ENCODE measurements at places on chromosomes 4 and X.

- DNase-seq: no peak
Observed at GRCh38 chr4:7634661-7635251, 200.0 kb upstream of the PSAPL1 start.

DNA sequence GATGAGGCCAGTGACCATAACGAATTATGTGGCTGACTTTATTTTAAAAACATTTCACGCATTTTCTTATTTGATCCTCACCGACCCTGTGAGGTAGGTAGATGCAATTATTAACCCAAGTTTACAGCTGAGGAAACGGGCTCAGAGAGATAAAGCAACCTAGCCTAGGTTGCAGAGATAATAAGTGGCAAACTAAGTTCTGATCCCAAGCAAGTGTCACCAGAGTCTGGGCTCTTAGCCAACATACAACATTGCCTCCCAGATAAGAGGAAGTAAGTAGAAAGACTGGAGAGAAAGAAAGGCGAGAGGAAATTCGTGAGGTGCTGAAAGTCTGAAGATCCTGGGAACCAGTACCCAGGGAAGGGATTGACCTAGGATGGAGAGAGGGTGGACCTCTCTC is 77.4 kb upstream of the GPR50 start:
- DNase-seq: no peak

DNA sequence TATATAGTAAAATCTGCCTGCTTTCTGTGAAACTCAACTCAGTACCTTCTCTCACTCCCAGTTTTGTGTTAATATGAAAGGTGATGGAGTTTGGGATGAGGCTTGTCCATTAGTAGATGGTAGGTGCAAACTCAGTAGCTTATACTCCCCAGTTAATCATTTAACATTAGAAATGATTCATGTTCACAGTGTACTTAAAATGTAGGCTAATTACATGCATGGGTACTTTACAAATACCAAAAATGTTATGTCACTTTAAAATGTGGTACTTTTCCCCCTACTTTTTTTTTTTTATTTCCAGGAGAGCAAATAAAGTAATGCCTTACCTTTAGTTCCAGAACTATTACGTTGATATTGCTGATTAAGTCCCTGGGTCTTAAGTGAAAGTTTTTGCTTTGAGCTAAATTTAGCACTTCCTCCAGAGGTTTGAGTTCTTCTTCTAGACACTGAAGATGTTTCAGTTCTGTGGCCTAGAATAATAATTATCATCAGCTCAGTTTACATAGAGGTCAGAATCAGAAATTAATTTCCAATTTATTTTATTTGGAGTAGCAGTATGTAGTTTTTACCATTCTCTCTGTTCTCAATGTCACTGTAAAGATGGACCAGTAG is 3.0 kb downstream of the IL2 start:
- no peak for DNase-seq

DNA sequence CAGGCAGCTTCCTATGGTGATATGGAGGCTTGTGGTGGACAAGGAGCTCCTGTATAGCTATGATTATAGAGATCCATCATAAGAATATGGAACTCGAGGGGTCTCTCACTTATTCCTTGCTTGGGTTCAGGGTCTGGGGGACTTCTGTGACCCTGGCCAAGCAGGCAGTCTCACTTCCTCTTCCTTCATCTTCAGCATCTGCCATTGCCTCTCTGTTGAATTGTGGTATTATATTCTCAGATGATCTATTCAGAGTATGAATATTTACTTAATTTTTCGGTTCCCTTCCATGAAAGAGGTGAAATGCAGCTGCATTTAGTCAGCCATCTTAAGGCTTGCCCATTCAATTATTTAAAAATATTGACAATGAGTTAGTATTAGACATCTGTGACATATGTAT is 292.9 kb downstream of the SPIN4 start:
- DNase-seq: no peak

GRCh38 chr4:7024336-7024890 is 18.8 kb upstream of the TADA2B start:
- DNase-seq: no peak

DNA sequence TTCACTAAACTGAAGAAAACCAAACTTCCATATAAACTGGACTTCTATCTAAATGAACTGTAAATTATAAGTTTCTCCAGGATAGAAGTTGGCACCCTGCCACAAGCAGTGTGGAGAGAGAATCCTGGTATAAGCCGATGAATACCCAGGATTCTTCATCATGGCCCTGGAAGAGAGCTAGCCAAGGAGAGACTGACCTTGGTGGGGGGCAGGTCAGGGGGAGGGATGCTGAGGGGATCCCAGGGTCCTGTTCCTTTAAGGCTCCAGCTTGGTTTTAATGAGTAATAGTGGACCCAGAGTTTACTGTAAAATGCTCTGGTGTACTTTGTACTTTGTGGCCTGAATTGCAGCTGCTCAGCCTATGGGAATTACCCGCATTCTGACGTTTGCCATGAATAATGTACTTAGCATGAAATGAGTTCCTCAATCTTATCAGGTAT is 16.9 kb downstream of the RASSF6 start:
- DNase-seq: no peak

DNA sequence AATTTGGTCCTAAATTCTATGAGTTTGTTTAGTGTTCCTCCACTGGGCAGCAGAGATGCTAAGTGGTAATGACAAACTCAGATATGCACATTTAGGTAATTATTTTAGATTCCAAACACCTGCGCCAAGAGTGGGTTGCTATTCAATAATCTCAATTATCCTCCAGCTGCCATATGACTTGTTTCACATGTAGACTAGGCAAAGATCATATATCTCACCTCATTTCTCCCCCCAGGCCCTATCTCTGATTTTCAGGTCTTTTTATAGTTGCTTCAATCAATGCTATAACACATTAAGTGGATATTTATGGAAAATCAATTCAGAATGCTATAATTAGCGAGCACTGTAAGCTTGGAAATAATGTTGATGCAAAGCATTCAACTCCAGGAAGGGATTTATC is 217.6 kb downstream of the KCTD8 start:
- no peak for DNase-seq

- no peak for DNase-seq
Observed at GRCh38 chr4:37001688-37002436, 242.7 kb upstream of the NWD2 start.

All from activated CD4-positive, alpha-beta T cell treated with anti-CD3 and anti-CD28 coated beads, Interleukin-2, amount 50 U/mL, for 4 hours (primary cell).